ENCODE measurements at places on chromosomes 7 and 10.

DNA sequence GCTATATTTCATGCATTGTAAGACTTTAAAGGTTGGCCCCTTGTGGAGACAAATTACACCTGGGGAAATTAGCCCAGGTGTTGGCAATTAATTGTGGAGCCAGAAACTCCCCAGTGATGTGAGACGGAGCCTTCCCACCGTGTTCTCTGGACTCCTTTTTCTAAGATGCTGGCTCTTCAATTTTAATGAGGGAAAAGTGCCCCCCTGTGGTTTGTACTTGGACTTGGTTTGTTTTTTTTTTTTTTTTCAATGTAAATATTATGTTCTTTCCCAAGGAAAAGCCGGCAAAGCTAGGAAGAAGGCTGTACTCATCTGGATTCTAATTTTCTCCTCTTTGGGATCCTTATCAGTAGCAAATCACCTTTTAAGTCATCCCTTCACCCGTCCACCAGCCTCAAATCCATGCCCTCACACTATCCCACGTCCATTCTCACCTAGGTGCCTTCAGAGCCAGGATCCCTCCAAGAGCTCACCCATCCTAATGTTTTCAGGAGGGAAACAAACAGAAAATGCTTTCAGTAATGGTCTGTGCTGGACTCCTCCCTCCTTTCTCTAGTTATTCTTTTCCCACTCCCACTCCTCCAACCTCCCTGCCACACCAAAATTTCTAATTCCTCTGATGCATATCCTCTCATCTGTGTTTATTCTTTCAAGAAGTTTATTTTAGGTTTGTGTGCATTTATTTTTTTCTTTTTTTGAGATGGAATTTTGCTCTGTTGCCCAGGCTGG lies 20.4 kb upstream of the ST8SIA6 start:
- no peak for DNase-seq

DNA sequence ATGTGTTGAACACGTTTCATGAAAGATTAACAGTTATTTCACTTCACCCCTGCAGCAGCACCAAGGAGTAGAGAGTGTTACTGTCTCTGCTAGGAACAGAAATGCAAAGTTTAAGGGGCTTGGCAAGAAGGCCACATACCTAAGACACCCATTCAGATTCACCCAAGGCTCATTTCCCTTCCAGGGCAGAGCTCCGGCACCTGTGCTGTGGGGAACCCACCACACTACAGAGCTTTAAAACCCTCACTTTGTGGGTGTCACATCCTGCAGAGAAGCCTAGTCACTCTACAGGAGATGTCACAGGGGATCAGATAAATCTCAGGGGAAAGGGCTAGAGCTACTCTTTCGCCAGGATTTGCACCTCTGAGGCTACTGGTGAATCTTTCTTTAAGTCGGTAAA lies 176.1 kb upstream of the KLF6 start:
- peak; percentile 56 for DNase-seq

DNA sequence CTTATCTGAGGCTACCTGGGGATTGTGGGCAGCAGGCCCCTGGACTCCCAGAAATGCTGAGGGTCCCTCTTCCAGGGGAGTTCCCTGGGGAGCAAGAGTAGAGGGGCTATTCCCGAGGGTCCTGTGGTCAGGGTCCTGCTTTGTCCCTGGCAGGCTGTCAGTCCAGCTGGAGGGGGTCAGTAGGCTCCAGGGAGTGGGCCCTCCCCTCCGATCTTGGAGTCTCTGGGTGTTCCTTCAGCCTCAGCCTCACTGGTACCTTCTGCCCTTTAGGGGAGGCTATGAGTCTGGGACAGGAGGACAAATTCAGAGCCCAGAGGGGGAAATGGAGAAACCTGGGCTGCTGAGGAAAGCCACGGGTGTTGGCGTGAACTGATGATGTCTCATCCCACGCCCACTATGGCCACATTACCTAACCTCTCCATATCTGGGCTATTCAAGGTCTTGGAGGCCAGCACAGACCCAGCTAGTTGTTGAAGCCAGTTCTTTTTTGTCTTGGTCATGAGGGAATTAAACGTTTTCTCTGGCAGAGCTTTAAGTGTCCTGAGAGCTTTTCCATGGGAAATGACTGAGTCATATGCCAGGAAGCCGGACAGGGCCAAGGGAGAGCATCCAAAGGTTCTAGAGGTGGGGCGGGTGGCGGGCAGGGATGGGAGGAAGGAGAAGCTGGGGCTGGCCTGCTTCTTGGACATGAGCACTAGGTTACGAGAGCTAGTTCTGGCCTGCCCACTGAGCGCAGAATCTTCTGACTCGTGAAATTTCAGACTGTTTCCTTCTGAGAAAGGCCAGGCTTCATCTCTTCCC lies 6.2 kb downstream of the CALHM2 start:
- no peak for DNase-seq

DNA sequence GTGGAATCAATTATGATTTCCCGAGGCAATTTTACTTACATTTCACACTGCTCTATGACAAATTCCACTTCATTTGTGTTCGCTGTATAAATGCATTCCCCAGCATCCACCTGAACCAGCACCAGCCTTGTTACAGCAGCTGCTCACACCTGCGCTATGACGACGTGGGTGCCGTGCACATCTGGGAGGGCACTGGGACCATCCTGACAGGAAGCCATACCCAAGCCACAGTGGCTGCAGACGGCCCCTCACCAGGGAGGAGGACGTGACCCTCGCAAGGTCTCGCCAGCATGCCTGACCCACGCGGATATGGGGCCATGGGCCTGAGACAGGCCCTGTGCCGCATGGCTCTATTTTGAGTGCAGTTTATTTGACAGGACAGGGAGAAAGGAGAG lies 201.3 kb downstream of the MAD1L1 start:
- DNase-seq, result no peak

GRCh38 chr10:123718544-123719060 lies 52.4 kb downstream of the GPR26 start:
- no peak for DNase-seq

DNA sequence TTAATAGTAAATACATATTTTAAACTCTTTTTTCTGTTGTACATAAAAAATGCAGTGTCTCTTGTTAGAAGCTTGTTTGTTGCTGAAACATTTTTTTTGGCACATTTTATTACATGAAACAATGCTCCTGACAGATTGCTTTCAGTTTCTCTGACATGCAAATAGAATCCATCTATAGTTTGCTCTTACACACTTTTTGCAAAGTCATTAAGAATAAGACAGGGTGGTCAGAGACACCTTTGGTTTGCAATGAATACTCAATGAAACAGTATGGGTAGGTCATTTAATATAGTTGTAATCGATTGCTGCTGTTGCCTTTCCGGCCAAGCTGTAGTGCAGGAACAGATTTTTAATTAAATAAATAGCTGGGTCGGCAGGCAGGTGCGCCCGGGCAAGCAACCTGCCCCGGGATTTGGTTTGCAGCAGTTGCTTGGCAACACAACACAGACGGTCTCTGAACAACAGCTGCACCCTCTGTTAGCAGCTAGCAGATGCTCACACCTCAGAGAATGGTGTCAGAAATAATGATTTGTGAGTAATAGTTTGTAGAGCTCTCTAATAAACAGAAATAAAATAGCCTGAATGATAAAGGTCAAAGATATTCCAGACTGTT lies 115.7 kb upstream of the CACNA2D1 start:
- DNase-seq, result no peak

GRCh38 chr10:28800144-28800543 lies 122.8 kb downstream of the BAMBI start:
- DNase-seq, result no peak

DNA sequence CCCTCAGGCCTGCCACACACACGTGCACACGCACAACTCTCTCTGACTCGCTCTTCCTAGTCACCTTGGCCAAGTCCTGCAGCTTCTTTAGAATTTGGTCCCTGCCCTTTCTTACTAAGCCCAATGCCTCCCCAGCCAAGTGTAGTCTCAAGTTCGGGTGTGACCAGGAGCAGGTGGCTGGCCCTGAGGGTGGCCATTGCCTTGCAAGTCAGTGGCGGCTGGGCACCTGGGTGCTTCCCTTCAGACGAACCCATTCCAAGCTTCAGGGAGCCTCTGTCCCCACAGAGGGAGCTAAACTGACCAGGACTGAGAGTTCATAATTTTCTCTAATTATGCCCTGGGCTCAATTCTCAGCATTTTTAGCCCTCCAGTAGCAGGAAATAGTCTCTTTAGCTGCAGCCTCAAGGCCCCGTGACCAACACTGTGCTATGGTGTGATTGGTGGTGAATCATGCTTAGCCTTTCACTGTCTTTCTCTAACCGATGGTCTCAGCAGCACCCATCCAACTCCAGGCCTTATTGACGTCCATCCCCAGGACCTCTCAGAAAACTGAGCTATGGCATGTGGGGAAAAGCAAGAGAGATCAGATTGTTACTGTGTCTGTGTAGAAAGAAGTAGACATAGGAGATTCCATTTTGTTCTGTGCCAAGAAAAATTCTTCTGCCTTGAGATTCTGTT lies 34.7 kb upstream of the FXYD4 start:
- DNase-seq, result no peak

- no peak for DNase-seq
Observed at GRCh38 chr7:140054751-140055150, 8.0 kb downstream of the PARP12 start.

DNA sequence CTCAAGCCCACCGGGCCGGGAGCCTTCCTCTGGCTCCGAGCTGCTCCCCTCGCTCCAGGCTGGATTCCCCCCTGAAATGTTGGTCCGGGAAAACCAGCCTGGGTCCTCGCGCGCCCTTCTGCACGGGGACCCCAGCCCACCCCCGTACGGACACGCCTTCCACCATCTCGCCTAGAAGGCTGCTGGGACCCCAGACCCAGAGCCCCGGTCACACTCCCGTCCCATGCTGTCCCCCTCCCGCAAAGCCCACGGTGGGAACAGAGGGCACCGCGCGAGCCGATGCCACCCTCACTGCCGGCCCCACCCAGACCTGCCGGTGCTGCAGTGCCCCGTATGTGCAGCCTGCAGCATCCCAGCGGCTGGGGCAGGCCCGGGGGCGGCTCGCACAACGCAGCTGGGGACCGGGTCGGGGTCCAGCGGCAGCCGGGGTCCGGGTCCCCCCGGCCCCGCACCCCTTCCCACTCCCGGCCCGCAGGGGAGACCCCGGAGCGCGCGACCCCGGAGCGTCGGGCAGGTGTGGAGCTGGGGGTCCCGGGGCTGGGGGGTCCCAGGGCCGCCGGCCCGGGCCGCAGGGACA lies 871 bp downstream of the SPOCK2 start:
- no peak for DNase-seq

DNA sequence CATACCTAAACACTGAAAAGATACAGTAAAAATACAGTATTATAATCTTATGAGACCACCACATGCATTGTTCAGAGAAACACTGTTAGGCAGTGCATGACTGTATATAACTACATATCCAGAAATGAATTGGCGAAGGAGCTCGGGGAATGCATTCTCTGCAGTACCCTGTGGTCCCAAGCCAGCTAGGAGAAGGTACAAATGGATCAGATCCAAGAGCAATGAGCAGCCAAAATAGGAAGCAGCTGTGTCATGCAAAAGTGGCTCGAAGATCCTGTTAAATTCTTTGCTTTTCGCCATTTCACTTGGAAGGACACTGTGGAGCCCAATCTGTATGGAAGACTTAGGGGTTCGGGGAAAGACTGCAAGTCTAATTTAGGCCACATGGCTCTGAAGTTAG lies 334.8 kb downstream of the TNS3 start:
- no peak for DNase-seq

DNA sequence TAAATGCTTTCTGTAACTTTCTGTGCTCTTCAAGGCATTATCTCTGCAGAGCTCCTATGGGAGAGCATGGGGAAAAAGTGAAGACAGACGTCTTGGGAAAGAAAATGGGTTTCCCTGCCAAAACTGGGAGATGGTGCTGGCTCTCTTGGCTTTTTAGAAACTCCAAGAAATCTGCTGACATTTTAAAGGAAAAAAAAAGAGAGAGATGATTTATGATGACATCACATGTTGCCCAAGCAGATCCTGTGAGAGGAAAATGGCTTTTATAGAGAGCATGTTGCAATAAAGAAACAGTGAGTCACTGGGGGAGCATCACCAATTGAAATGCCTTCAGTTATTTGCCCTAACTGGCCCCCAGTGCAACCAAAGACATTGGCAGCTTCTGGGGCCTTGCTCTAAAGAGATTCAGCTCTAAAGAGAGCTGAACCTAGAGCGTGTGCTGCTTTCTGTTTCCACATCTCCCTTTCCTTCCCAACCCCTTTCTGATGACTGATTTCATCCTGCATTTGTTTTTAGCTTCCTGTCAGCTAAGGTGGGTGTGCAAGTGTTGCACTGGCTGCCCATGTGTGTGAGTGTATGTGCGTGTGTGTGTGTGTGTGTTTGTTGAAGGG lies 37.7 kb downstream of the LRMDA start:
- DNase-seq, result no peak

DNA sequence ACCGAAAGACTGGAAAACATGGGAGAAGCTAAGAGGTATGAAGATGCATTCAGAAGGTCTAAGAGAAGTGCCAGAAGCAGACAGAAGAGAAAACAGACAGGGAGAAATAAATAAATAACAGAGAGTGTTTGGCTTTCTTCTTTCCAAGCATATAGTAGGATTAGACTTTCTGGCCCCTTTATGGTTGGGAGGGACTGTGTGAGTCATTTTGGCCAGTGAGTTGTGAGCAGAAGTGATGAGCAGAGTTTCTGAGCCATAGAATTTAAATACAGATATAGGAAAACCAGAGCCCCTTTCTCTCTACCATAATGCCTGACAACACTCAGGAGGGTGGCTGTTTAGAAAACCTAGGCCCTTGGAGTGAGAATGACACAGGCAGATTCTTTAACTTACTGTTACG lies 171.0 kb downstream of the PPP1R17 start:
- no peak for DNase-seq

GRCh38 chr7:158109364-158110033 lies 478.1 kb downstream of the PTPRN2 start:
- no peak for DNase-seq

DNA sequence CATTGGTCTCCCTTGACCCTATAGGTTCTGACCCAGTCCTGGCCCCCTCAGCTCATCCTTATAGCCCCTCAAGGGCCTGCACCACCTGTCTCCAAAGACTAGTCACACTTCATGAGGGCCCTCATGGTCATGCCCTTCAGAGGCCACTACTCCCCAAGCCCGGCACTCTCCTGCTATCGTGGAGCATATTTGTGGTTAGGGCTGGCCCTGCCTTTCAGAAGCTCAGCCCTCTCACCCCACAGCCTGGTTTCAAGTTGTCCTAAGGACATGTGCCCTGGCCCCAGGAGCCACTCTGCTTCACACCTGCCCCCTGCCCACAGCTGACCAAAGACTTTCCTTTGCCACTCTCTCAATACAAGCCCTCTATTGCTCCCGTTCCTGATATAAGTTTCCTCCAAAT lies 60.3 kb upstream of the LBX1 start:
- no peak for DNase-seq

- no peak for DNase-seq
Observed at GRCh38 chr10:77593771-77594470, 43.7 kb downstream of the KCNMA1 start.

DNA sequence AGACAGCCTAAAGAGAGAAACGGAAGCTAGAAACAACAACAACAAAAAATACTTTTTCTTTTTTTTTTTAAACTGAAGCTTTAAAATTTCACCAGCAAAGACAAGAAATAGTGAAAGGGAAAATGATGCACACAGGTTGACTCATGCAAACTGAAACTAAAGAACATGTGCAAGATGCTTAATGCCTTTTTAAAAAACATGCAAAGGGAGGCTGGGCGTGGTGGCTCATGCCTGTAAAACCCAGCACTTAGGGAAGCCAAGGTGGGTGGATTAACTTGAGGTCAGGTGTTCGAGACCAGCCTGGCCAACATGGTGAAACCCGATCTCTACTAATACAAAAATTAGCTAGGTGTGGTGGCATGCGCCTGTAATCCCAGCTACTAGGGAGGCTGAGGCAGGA lies 15.1 kb upstream of the CUBN start:
- peak; percentile 77 for DNase-seq

Data from activated CD4-positive, alpha-beta T cell treated with anti-CD3 and anti-CD28 coated beads, Interleukin-2, amount 50 U/mL, for 16 hours (primary cell).